ENCODE measurements at places on chromosomes 7 and 10. TPM values are rescaled to one million over a fixed set of nuclear protein-coding genes. Genes with fewer than 3 reads are reported as not detected.

Gene NCF1
- 2.5 TPM for polyA plus RNA-seq

Gene FEZF1
- polyA plus RNA-seq = not detected

Gene C10orf143
- 3.4 TPM for polyA plus RNA-seq

Gene VIM
- polyA plus RNA-seq = 4,032 TPM

Gene MYL7
- 6.3 TPM for polyA plus RNA-seq

Gene RNF32
- 1.1 TPM for polyA plus RNA-seq

Gene PLOD3
- 72.9 TPM for polyA plus RNA-seq

DNA sequence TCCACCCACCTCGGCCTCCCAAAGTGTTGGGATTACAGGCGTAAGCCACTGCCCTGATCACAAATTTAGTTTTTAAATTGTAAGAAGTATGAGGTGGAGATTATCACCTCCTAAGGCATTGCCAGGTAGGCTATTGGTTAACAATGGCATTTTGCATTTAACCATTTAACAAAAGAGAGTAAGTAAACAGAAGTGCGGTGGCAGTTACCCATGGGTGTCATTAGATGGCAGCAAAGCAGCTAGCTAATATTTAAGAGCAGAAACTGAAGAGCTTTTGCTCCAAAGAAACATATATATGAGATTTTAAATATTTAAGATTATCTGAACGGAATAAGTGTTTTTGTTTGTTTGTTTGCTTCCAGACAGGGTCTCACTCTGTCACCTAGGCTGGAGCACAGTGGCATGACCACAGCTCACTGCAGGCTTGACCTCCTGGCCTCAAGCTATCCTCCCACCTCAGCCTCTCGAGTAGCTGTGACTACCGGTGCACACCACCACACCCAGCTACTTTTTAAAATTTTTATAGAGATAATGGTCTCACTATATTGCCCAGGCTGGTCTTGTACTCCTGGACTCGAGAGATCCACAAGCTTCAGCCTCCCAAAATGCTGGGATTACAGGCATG is 325.5 kb upstream of the C7orf33 start:
- peak; percentile 23 for DNase-seq

GRCh38 chr7:91940572-91941341 is at the start of gene AKAP9:
Gene AKAP9 (plus strand): TSS chr7:91940862. CDS start chr7:91941100, 238 bp downstream.
- DNase-seq = peak; percentile 85

DNA sequence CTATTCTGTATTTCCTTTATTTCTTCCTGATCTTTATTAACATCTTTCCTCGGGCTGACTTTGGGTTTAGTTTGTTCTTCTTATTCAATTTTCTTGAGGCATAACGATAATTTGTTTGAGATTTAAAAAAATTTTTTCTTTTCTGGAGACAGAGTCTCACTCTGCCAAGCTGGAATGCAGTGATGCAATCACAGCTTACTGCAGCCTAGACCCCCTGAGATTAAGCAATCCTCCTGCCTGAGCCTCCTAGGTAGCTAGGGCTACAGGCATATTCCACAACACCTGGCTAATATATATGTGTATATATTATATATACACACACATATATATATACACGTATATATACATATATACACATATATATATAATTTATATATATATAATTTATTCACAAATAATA is 540.2 kb downstream of the NXPH1 start:
- no peak for DNase-seq

- DNase-seq = no peak
Observed at GRCh38 chr10:129520440-129521080, 53.5 kb downstream of the MGMT start.

DNA sequence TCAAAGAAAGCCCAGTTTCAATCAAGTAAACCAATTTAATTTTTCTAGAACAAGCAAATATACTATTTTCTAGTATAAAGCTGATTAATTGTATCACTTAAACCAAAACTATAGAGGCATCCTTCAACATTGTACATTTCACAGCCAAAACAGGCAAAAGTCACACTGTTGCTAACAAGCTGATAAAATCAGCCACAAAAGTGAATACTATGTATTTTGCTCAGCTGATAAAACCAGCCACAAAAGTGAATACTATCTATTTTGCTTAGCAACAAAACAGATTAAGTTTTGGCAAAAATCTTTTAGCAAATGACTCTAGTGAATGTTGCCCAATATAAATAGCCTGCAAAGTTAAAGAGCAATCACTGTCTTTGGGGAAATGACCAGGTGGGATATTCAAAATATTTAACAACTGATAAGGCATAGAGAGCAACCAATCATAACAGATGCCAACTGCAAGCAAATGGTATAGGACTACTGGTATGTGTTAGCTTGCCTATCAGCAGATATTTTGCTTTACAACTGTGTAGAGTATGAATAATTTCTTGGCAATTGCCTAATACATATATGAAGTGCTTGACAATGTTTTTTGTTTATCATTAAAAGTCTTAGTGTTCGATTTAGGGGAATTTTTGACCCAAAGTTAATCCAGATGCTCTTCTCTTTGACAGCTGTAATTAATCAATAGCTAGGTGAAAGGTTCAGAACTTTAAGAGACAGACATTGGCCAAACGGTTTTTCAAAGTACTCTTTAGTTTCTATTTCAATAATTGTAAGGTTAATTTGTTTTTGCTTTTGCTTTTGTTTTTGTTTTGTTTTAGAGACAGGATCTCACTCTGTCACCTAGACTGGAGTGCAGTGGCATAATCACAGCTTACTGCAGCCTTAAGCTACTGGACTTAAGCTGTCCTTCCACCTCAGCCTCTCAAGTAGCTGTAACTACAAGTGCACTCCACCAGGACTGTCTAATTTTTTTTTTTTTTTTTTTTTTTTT is 44.4 kb upstream of the SP4 start:
- DNase-seq = no peak

GRCh38 chr7:135441791-135442190 is 68.1 kb downstream of the CNOT4 start:
- no peak for DNase-seq

DNA sequence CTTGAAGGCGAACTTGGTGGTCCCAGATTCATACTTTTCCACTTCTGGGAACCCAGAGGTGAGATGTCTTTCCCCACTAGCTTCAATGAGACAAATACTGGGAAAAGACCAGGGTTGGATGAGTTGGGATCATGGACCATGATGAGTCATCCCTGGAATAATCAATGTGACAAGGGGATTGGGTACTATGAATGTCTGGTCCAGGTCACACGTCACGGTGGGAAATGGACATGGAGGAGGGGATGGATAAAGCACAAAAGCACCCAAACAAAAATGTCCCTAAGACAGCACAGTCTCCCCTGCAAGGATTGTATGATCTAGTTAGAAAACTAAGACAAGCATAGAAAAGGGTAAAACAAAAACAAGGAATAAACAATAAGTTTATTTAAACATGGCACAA is 12.4 kb upstream of the SORBS1 start:
- DNase-seq = no peak

- no peak for DNase-seq
Observed at GRCh38 chr7:155458111-155458877, at the start of gene EN2. Gene EN2 (plus strand): TSS chr7:155458129. CDS start chr7:155458378, 249 bp downstream.

DNA sequence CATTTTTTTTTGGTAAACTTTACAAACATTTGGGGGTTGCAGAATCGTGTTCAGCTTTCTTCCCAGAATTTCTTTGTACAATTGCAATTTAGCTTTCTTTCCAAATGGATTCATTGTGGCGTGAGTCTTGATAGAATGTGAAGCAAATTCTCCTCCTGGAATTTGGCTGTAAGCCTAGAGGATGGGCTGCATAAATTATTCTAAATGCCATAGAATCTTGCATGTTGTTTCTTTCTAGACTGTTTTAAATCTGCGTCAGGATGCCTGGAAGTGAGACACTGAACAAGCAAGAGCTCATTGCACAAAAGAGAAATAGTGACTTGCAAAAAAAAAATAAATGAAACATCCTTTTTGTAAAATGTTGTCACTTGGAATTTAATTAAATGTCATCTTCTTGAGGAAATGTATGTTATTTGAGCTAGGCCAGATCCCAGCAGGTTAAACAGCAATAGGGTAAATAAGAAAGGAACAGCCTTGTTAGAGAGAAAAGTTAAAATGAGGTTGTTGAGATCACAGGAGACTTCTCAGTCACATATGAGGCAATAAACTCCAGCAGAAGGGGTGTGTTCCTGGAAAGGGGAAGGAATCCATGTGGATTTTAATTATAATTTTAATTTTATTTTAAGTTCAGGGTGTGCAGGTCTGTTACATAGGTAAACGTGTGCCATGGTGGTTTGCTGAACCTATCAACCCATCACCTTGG is 483.0 kb downstream of the PLXDC2 start:
- peak; percentile 36 for DNase-seq

- no peak for DNase-seq
Observed at GRCh38 chr7:26691406-26691805, 173.0 kb downstream of the SKAP2 start.

DNA sequence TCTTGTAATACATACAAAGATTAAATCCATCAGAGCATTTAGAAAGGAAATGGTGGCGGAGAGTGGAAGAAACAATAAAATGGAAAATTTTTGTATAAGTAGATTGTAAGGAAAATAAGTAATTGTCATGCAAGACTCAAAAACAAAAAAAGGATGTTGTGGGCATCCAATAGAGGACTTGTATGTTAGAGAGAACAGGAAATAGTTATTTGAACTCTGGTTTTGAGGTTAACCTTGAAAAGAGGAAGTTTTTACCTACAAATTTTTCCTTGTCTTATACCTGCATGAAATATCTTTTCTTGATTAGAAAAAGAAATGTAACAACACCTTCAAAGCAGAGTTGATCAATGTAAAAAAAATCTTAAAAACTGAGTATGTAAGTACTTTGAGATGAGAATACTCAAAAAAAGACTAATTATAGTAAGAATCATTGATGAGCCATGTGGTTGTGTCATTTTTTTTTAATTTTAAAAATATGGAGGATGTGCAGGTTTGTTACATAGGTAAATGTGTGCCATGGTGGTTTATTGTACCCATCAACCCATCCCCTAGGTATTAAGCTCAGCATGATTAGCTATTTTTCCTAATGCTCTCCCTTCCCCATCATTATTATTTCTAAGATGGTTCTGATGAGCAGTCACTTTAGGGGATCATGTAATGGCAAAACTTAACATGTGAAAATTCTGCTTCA is 11.9 kb downstream of the TMEM106B start:
- DNase-seq = no peak

- no peak for DNase-seq
Observed at GRCh38 chr7:24724451-24725190, 32.6 kb downstream of the GSDME start.

DNA sequence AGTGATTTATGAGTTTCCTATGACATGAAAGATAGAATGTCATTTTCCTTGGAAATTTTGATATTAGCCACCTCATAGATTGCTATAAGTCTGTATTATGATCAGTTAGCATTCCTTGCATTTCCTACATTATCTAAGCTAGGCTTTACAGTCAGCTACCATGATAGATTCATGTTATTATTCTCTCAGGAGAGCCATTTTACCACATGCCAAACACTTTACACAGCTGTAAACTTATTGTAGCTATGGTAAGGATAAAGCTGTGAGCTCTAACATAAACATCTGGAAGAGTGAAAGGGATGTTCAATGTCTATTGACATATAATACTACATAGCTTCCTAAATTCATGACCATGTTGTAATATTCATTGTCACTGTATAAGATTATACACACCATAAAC is 608.0 kb downstream of the PHTF2 start:
- peak; percentile 78 for DNase-seq

DNA sequence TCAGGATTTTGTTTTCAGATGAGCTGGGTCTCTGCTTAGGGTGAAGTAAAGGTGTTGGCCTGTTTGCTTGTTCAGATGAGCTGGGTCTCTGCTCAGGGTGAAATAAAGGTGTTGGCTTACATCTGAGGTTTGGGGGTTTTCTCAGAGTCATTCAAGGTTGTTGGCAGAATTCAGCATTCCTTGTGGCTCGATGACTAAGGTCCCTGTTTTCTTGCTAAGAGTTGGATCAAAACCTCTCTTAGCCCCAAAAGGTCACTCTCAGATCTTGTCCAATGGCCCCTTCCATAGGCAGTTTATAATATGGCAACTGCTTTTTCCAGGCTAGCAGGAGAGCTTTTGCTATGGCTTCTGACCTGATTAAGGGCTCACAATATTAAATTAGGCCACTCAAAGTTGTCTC is 106.6 kb downstream of the ADAM22 start:
- no peak for DNase-seq

DNA sequence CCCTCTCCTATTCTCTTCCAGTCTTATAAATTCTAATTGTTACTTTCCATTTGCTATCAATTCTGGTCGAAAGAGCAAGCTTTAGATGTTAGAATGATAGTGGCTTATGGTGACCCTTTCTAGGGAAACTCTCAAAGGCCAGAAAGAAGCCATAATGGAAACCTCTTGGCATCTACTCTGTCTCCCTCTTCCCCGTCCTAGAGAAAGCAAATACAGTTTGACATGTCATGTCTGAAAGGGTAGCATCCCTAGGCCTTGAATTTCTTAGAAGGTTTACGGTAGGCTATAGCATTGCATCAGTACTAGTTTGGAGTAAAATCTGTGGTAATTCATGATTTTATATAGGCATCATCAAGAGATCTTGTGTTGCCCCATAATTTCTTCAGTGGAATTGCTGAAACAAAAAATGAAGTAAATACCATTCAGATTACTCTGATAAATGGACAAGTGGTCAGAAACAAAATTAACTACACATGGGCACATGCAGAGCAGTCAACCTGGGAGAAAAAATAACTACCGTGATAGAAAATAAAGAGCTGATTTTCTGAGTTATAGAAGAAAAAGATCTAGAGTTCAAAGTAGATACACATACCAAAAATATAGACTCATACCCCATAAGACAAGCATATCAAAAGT is 4.4 kb downstream of the PRKAR2B start:
- DNase-seq = no peak

DNA sequence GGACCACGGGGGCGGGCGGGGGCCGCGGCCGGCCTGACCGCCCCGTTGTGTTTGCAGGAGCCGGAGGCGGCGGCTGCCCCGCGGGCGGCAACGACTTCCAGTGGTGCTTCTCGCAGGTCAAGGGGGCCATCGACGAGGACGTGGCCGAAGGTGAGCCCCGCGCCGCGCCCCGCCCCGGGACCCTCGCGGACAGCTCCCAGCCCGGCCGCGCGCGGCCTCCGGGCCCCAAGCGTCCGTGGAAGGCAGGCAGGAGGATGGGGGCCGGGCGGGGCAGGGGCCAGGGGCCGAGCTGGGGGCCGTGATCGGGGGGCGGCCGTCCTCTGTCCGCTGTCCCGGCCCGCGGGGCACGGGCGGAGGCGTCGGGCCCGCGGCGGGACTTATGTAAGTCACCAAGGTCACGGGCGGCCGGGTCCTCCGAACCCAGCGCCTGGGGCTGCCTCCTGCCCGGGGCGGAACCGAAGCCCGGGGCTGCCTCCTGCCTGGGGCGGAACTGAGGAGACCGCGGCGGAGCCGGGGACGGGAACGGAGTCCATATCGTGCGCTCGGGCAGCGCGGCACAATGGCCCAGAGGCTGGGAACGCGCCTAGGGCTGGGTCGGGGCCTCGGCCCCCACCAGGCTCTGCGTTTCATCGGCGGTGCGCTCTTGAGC is 497 bp downstream of the PPP2R2D start:
- peak; percentile 76 for DNase-seq

- no peak for DNase-seq
Observed at GRCh38 chr7:155369766-155370165, 72.1 kb downstream of the INSIG1 start.

- DNase-seq = no peak
Observed at GRCh38 chr7:16347827-16348192, 73.5 kb downstream of the CRPPA start.
